SJSA1 (cell line): ENCODE measurements at places on chromosomes 5 and 9. TPM values are rescaled to one million over a fixed set of nuclear protein-coding genes. Genes with fewer than 3 reads are reported as not detected.

GRCh38 chr5:1208221-1208742, 6.9 kb downstream of the SLC6A19 start:
- no peaks in the 10 kb centered on the region for H3K36me3 ChIP-seq
- no peaks in the 10 kb centered on the region for H3K4me1 ChIP-seq
- DNase-seq, result no peak
- H3K27ac ChIP-seq, result no peak overlapping the region
- H3K27me3 ChIP-seq, result peaks cover 64% of the 10 kb centered on the region

GRCh38 chr5:181036816-181037364, 3.2 kb upstream of the BTNL9 start:
- no peaks in the 10 kb centered on the region for H3K4me1 ChIP-seq
- DNase-seq, result no peak
- no peak overlapping the region for H3K27ac ChIP-seq
- peaks cover 31% of the 10 kb centered on the region for H3K27me3 ChIP-seq
- H3K36me3 ChIP-seq, result no peaks in the 10 kb centered on the region

CCDC192 gene
- total RNA-seq, result not detected in 2 replicates

DNA sequence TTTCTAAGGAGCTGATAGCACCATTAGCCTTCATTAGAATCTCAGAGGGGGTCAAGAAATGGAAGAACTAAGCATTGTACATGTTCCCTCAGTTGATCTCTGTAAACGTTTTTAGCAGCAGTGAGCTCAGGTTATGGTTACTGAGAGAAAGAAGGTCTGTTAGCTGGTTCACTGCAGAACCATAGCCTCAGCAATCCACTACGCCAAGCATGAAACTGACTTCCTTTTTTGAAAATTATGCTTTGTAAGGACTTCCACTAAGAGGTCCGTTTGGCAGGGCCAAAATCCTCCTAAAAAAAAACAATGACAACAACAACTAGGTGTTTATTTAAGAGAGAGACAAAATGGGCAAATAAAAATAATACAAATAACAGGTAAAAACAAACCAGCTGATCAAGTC, 273.3 kb downstream of the AOPEP start:
- H3K27me3 ChIP-seq, result no peaks in the 10 kb centered on the region
- peaks cover 27% of the 10 kb centered on the region for H3K4me1 ChIP-seq
- no peak overlapping the region for H3K4me3 ChIP-seq
- no peaks in the 10 kb centered on the region; the same call in none of the 2 replicates for H3K36me3 ChIP-seq
- no peak for DNase-seq

- no peaks in the 10 kb centered on the region for H3K27me3 ChIP-seq
- DNase-seq, result peak; percentile 10
- no peak overlapping the region for H3K4me3 ChIP-seq
Measured at GRCh38 chr5:17951392-17952169, 317.3 kb downstream of the TAF11L14 start.

DNA sequence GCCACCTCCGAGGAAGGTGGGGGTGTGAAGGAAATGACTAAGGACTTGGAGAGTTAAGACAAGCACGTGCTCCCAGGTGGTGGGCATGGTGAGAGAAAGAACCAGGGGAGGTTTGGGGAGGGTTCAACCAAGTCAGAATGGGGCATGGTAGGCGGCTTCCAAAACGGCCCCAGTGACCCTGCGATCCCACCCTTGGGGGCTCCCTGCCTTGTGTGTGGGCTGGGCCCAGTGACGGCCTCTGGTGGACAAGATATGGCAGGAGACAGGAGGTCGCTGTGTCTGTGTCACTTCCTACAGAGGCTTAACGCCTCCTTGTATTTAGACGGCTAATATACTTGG, 51.3 kb upstream of the IRX4 start:
- H3K27me3 ChIP-seq, result peaks cover 35% of the 10 kb centered on the region
- H3K4me3 ChIP-seq, result no peak overlapping the region
- no peaks in the 10 kb centered on the region for H3K36me3 ChIP-seq
- DNase-seq, result no peak
- H3K27ac ChIP-seq, result no peak overlapping the region

- H3K36me3 ChIP-seq, result peaks cover 51% of the 10 kb centered on the region
- peak overlapping the region; percentile 99 for H3K27ac ChIP-seq
- peaks cover 72% of the 10 kb centered on the region for H3K4me1 ChIP-seq
- H3K27me3 ChIP-seq, result no peaks in the 10 kb centered on the region
- DNase-seq, result peak; percentile 71
Measured at GRCh38 chr9:129141066-129142041, 30.1 kb downstream of the PTPA start.

LCN1 gene
- not detected in 2 replicates for total RNA-seq

- peaks cover 11% of the 10 kb centered on the region for H3K4me1 ChIP-seq
- H3K27me3 ChIP-seq, result no peaks in the 10 kb centered on the region
- H3K27ac ChIP-seq, result no peak overlapping the region
- no peak overlapping the region for H3K4me3 ChIP-seq
- no peaks in the 10 kb centered on the region for H3K36me3 ChIP-seq
Measured at GRCh38 chr9:34994900-34995669, 5.5 kb downstream of the DNAJB5 start.

DNA sequence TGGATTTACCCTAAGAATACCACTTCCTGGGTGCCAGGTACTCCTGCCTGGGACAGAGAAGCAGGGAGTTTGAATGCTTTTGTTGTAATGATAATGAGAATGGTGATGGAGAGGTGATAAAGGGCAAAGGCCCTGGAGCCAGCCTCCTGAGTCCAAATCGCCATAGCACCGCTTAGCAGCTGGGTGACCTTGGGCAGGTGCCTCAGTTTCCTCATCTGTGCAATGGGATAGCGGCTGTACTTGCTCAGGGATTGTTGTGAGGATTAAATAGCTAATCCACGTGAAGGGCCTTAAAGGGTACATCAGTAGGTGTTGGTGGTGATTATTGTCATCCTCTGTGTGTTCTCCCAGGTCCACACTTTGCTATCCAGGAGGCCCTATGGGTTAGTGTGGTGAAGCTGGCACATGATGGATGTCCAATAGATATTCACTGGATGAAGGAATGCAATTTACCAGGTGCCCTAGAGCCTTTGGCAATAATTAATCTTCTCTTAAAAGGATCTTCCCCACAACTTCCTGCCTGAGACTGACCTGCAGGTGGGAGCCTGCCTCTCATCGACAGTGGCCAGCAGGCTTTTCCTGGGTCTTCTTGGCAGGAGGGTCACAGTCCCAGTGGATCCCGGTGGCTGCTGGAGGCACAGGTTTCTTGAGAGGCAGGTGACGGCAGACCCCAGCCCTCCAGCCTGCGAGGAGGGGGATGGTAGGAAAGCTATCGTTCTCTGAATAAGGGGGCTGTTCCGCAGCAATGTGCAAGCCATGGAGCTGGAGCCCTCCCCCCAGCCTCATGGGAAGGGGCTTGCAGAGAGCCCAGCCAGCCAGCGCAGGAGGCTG, 160.2 kb downstream of the MACROH2A1 start:
- H3K4me3 ChIP-seq, result no peak overlapping the region
- H3K4me1 ChIP-seq, result peaks cover 31% of the 10 kb centered on the region
- no peaks in the 10 kb centered on the region for H3K27me3 ChIP-seq
- H3K36me3 ChIP-seq, result no peaks in the 10 kb centered on the region
- H3K27ac ChIP-seq, result no peak overlapping the region
- peak; percentile 39 for DNase-seq

DNA sequence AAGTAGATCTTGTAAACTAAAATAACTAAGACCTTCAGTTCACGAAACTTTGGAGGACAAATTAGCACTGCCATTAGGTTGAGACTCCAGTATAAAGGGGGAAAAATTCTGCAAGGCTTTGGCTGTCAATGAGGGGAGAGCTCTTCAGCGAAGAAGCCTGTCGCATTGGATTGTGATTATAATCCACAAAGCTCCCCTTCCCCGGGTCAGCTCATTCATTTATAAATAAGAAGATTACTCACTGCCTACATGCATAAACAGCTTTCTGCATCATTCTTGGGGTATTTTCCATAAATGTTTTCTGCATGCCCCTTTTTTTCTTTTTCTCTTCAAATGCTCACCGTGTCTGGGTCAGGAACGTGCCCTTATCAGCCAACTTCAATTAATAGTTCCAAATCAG, 196.7 kb downstream of the EBF1 start:
- no peaks in the 10 kb centered on the region for H3K36me3 ChIP-seq
- H3K4me1 ChIP-seq, result peaks cover 24% of the 10 kb centered on the region
- no peaks in the 10 kb centered on the region for H3K27me3 ChIP-seq
- H3K27ac ChIP-seq, result no peak overlapping the region
- no peak overlapping the region for H3K4me3 ChIP-seq

DNA sequence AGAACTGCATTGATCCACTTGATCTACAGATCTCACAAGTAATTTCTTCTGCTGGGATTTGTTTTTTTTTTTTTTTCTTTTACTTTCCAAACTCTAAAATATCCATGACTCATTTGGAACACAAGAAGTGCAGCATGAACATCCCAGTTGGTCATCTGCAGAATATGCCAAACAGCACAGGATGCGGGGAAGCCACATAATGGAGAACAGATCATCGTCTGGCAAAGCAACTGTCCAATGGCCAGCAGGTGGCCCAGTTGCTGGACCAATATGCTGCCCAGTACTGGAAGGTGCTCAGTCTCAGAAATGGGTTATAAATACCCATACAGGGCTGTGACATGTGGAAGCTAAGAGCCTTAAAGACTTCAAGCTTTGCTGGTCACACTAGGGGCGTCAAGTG, 221.3 kb upstream of the TAS2R1 start:
- no peaks in the 10 kb centered on the region for H3K4me1 ChIP-seq
- H3K4me3 ChIP-seq, result no peak overlapping the region
- DNase-seq, result no peak
- H3K36me3 ChIP-seq, result no peaks in the 10 kb centered on the region
- H3K27ac ChIP-seq, result no peak overlapping the region

DNA sequence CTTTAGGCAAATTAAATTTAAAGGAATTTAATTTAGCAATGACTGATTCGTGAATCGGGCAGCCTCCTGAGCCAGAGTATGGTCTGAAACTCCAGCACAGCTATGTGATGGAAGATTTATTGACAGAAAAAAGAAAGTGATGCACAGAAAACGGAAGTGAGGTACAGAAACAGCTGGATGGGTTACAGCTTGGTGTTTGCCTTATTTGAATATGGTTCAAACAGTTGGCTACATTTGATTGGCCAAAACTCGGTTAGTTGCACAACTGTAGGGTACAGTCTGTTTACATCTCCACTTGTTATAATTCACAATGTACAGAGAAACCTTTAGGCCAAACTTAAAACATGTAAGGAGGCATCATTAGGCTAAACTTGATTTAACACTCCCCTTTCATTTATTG, 1716.1 kb upstream of the C9orf72 start:
- no peaks in the 10 kb centered on the region for H3K36me3 ChIP-seq
- H3K27me3 ChIP-seq, result no peaks in the 10 kb centered on the region
- H3K27ac ChIP-seq, result no peak overlapping the region
- H3K4me3 ChIP-seq, result no peak overlapping the region
- H3K4me1 ChIP-seq, result no peaks in the 10 kb centered on the region

GRCh38 chr9:123523001-123523400, 167.0 kb downstream of the CRB2 start:
- H3K27me3 ChIP-seq, result no peaks in the 10 kb centered on the region
- no peak for DNase-seq
- H3K27ac ChIP-seq, result no peak overlapping the region
- H3K36me3 ChIP-seq, result no peaks in the 10 kb centered on the region
- H3K4me1 ChIP-seq, result no peaks in the 10 kb centered on the region

RANBP3L gene
- not detected in 2 replicates for total RNA-seq

- DNase-seq, result peak; percentile 23
- H3K4me3 ChIP-seq, result no peak overlapping the region
- H3K4me1 ChIP-seq, result peaks cover 57% of the 10 kb centered on the region
- no peak overlapping the region for H3K27ac ChIP-seq
Measured at GRCh38 chr5:125137535-125137934, 391.1 kb upstream of the ZNF608 start.

SELENOP gene
- total RNA-seq, result 0.76 TPM in 1 of 2 replicates, not detected in the other
